CD8-positive, alpha-beta memory T cell (primary cell): ENCODE measurements at places on chromosomes 1 and 21.

GRCh38 chr1:174166530-174167264 is 7.4 kb downstream of the RABGAP1L start:
- no peak for DNase-seq

DNA sequence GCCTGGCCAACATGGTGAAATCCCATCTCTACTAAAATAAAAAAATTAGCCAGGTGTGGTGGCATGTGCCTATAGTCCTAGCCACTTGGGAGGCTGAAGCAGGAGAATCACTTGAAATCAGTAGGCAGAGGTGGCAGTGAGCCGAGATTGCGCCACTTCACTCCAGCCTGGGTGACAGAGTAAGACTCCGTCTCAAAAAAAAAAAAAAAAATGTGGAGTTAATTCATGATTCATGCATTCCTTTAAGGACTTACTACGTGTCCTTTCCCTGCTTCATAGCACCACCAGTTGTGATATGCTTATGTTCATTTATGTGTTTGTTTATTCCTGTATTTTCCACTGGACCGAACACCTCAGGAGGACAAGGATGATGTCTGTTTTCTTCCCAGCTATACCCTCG is 12.7 kb upstream of the PRELP start:
- no peak for DNase-seq

DNA sequence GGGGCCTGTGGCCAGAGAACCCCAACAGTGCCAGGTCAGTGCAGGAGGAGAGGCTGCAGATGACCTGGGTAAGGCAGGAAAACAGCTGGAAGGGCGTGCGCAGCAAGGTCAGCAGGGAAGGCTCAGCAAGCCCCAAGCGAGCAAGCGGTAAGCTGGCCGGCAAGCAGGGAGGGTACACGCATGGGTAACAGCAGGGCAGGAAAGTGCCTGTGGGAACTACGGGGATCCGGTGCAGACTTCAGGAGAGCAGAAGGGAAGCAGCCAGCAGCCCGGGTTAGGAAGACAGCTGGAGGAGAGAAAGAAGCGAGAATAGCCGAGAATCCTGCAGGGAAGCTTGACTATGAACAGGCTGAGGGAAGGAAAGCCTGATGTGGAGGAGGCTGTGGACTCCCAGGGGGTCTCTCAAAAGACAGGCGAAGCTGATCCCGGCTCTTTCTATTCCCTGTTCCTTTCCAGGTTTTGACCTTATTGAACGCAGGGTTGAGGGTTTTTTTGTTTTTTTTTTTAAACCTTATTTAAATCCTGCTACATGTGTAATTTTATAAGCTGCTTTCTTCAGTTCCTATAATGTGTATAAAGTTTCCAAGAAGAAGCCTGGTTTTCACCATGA is 20.9 kb downstream of the UMODL1 start:
- no peak for DNase-seq

- DNase-seq = no peak
Observed at GRCh38 chr1:96365596-96366390, 355.8 kb upstream of the PTBP2 start.

- DNase-seq = no peak
Observed at GRCh38 chr1:111484391-111485026, 10.7 kb downstream of the C1orf162 start.

- no peak for DNase-seq
Observed at GRCh38 chr1:228783418-228784040, 48.2 kb downstream of the RHOU start.

GRCh38 chr1:36156329-36157114 is 562 bp downstream of the MAP7D1 start:
- peak; percentile 35 for DNase-seq

GRCh38 chr1:24424207-24424606 is 8.6 kb downstream of the NIPAL3 start:
- no peak for DNase-seq

DNA sequence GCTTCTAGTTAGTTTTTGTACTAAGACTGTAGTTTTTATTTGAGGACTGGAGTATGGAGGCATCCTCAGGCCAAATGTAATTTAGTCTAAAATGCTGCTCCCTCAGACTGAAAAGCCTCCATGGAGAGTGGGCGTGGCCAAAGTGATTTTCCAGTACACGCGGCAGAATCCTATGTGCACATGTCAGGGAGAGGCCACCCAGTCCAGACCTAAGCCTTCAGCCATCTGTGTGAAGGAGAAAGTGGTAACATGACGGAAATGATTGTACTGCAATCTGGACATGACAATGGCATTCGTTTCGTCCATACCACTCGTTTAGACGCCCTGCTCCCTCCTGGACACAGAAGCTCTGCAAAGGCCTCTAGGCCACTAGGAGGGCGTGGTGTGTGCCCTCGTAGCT is 56.2 kb downstream of the PCP4 start:
- DNase-seq = no peak

- no peak for DNase-seq
Observed at GRCh38 chr1:116855773-116856201, 53.9 kb upstream of the PTGFRN start.

DNA sequence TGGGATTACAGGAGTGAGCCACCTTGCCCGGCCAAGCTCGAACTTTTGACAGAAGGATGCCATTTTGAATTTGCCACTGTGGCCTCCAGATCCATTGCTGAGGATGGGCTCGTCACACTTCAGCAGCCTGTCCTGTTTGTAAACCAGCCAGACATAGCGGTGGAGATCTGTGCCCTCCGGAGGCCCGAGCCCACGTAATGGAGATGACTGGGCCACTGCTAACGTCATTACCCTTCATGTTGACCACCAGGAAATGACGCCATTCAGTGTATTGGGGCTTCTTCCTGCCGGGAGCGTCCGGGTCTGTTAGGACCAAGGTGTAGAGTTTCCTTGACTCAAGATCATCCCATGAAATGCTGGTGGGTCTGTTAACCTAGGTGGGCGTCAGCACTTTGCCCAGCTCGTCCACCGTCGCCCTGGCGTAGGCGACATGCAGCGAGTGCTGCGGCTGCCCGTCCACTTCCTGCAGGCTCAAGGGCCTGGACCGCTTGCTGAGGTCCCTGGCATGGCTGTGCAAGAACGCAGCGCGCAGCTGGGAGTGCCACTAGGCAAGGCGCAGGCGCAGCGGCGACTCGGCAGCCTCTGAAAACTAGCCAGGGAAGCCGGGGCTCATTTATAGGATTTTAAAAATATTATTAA is 40.8 kb downstream of the PTPRC start:
- peak; percentile 83 for DNase-seq

- DNase-seq = no peak
Observed at GRCh38 chr21:35994613-35995012, 65.7 kb downstream of the SETD4 start.

DNA sequence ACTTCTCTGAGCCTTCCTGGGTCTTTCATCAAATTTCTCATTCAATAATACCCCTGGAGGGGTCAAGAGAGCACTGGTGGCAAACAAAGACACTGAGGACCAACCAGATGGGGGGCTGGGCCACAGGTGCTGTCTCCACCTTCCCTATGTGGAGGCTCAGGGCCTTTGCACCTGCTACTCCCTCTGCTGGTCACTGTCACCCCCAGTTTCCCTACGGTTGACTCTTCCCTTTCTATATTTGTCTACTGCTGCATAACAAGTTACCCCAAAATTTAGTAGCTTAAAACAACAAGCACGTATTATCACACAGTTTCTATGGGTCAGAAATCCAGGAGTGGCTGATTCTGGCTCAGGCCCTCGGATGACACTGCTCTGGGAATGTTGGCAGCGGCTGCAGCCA is 138.8 kb upstream of the RUNX3 start:
- no peak for DNase-seq

GRCh38 chr1:11963622-11964021 is 16.6 kb upstream of the MFN2 start:
- no peak for DNase-seq

DNA sequence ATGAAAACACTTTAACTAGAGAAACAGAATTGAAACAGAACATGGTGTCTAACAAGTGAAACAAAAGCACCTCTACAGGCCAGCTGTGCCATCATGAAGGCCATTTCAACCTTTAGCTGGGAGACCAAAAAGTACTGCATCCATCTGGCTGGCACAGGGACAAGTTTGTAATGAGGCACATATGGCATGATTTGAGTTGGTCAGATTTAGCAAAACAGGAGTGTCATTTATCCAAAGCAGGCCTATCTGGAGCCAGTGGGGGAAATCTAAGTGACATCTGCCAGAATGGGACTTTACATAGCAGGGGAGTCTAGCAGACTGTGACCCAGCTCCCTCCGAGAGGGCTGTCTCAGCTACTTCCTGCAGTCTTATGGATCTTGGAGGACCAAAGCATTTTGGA is 51.9 kb downstream of the DNTTIP2 start:
- DNase-seq = no peak

- no peak for DNase-seq
Observed at GRCh38 chr1:55526716-55527115, 311.6 kb upstream of the USP24 start.

GRCh38 chr1:204945565-204945977 is 74.9 kb downstream of the NFASC start:
- DNase-seq = no peak

- no peak for DNase-seq
Observed at GRCh38 chr1:190124068-190124467, 353.6 kb downstream of the BRINP3 start.

GRCh38 chr1:202349206-202349928 is 868 bp downstream of the PPP1R12B start:
- DNase-seq = no peak

DNA sequence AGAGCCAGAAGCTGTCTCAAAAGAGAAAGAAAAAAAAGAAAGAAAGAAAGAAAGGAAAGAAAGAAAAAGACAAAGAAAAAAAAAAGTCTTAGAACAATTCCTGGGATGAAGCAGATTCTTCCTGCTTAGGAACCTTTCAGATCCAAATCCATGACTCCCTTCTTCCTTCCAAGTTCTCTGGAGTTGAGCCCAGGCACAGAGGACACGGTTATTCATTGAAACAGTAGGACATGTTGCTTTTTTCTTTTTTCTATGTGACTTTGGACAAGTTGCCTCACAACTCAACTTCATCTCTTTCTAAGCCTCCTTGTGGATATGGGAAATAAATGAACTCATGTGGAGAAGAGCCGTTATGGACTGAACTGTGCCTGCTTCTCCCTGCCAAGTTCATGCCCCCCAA is 14.7 kb upstream of the TNFRSF8 start:
- DNase-seq = no peak

GRCh38 chr1:193189442-193190095 is 3.2 kb upstream of the B3GALT2 start:
- DNase-seq = no peak

DNA sequence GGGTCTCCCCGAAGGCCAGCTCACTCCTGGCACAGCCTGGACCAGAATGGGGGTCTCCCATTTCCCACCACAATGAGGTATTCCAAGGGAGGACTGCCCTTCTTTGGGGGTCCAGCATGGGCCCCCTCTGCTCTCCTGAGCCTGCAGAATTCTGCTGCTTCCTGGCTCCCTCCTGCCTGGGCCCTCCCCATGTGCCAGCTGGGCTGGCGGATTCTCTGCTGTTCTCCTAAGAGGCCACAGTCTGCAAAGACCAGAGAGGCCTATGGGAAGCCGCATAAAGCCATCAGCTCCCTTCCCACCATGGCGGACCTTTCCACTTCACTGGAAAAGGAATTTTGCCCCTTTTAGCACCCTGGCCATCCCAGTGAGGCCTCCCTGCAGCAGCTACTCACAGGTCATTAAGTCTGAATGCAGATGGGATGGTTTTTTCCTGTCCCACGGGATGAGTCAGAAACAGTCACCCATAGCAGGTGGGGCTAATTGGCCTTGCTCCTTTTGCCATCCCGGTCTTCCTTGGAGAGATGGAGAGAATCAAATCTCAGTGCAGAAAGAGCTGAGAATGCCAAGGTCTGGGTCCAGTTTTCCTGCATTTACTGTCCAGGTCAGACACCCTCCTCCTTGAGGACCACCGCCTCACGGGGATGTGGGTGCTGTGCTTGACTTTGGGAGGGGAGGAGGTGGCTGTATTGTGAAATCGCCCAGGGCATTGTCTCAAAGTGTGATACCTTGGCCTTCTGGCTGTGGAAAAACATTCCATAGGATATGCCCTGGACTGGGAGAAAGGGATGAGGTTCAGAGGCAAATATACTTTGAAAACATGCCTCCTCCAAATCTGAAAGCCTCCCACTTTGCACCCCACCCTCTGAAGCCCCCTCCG is 23.2 kb downstream of the MYBPH start:
- DNase-seq = no peak
